Psoas muscle (tissue), 8 donors: ENCODE measurements at places on chromosomes 3 and 15. TPM values are rescaled to one million over a fixed set of nuclear protein-coding genes. Genes with fewer than 3 reads are reported as not detected.

- DNase-seq: no peak
Measured at GRCh38 chr15:59407946-59408345, 30.0 kb upstream of the FAM81A start.

DNA sequence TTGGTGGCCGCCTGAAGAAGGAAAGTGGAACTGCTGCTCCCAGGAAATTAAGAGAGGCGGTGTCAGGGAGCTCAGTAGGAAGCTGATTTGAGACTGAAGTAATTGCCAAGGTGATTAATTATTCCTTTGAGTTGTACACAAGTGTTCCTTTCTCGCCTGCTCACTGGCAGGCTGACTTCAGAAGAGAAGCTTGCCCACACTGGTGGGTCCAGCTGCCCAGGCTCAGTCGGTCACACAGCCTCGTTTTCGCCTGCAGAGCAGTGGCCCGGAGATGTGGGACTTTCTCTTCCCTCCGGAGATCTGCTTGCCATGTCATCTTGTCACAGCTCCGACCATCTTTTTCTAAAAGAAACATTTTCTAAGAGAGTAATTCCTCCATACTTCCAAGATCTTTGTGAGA, 478.0 kb downstream of the MCTP2 start:
- no peak for DNase-seq

DNA sequence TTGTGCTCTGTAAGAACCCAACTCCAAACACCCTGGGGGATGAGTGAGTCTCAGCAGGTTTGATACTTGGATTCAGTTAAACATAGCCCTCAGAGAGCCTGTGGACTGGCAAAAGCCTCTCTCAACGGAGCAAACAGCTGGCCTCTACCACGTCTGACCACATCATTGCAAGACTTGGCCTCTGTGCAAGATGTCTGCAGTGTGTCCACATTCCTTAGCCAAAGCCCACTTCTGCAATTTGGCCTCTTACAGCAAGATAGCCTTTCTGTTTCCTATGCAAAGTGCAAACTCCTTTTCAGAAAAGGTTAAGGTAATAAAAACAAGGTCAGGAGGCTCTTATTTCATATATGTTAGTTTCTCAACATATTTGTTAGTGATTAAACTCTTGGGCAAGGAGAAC, 27.9 kb downstream of the FBN1 start:
- DNase-seq: peak; percentile 46

DNA sequence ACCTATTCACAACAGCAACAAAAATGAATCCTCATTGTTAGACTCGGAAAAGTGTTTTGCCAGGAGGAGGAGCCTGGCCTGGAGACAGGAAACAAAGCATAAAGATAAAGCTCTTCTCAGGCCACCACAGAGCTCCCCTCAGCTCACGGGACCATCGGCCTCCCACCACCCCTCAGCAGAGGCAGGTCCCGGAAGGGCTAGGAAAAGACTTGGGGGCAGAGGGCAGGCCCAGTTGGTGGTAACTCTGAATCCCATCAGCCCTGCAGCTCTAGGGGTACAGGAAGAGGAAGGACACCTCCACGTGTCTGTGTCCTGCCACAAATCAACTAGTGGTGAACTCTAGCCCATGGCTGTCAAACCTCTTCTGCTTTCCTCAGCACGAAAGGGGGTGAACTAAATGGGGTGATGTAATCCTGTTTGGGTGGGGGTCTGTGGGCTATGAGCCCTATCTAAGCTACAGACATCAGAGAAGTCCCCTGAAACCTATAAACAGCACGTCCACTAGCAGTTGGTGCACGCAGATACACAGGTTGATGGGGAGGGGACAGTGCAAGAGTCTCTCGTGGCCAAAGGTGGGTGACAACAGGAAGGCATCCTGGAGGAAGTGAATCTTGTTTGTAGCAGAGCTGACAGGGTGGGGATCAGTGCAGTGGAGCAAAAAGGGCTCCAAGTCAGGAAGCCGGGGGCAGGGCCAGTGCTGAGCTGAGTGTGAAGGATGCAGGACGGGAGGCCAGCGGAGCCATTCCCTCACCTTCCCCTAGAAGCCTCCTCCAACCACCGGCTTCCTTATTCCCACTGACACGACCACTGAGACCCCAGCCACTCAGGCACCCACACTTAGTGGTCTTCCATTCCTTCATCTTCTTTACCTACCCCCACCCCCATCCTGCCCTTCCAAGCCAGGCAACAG, 111.1 kb upstream of the HACD2 start:
- DNase-seq: no peak

GRCh38 chr15:65638109-65638508, 16.4 kb downstream of the SLC24A1 start:
- no peak for DNase-seq

DNA sequence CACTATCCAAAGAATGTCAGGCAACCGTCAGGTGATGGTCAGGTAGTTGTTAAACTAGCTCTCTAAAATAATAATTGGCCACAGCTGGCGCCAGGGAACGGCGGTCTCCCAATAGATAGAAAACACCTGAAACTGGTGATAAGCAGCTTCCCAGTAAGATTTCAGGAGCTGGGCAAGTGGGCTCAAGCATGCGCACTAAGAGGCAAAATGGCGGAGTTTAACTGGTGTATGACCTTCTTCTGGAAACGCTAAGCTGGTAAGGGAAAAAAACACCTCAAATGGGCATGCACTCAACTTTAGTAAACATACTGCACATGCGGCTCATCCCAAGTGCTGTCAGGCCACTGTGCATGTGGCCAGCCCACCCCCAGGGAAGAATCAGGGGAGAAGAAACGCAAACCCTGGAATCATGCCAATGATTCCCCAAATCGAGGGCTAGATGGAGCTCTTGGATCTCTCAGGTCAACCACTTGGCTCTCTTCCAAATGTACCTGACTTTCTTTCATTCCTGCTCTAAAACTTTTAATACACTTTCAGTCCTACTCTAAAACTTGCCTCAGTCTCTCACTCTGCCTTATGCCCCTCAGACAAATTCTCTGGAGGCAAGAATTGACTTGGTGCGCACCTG, 195.0 kb downstream of the ZNF621 start:
- no peak for DNase-seq

DNA sequence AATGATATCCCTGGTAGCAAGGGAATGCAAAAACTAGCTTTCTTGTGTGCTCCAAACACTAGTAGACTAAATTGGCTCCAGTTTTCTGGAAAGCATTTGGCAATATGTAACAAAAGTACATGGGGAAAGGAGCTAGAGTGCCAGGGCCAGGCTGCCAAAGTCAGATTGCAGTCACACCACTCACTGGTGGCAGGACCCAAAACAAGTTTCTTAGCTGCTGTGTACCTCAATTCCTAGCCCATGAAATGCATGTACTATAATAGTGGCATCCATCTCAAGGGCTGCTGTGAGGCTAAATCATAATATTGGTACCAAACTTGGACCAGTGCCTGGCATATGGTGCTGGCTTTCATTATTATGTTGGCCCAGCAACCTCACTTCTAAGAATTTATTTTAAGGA, 49.3 kb downstream of the CLDN18 start:
- DNase-seq: no peak

GRCh38 chr3:185411133-185411532, 48.2 kb downstream of the MAP3K13 start:
- DNase-seq: no peak

GRCh38 chr15:89448825-89449224, 47.6 kb downstream of the RHCG start:
- no peak for DNase-seq

- no peak for DNase-seq
Measured at GRCh38 chr3:197392961-197393360, 94.5 kb upstream of the DLG1 start.

- no peak for DNase-seq
Measured at GRCh38 chr15:74642734-74643664, 27.4 kb downstream of the CLK3 start.

GRCh38 chr3:152703245-152703890, 131.6 kb upstream of the P2RY1 start:
- DNase-seq: no peak

DNA sequence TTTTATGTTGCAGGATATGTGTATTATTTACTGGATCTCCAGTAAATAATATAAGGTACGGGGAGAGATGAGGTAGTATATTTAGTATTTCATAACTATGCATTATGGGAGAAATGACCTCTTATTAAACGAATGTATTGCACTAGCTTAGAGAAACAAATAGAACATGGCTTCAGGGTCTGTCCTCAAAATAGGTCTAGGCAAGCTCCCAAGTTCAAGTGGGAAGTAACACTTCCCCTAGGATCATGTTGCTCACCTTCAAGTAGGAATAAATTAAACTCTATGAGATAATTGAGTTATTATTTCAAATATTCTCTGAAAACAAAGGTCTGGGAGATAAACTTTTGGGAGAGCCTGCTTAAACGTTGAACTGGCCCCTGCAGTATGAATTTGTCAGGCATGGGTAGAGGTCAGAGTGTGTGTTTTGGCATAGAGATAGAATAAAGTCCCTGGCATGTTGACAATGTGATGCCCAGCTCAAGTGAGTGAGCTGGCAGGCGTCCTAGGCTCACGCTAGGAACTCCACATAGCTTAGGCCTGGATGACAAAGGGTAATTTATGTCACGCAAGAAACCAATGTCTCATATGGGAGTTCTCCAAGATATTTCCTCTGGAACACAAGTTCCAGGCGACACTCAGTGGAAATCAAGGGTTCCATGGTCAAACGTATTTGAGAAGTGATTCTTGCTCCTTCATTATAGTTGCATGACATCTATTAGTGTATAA, 236.8 kb downstream of the CACNA2D3 start:
- DNase-seq: peak; percentile 84

DNA sequence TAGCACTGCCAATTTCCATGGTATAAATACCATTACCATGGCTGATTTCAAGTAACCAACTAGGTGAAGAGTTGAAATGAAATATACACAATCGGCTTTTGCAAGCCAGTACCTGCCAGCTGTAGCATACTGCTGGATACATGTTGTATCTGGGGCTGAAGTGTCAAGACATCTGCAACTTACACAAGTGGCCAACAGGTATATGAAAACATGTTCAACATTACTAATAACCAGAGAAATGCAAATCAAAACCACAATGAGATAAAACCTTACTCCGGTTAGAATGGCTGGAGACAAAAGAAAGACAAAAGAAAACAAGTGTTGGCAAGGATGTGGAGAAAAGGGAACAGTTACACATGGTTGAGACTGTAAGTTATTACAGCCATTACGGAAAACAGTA, 11.6 kb downstream of the ATOSA start:
- no peak for DNase-seq

- no peak for DNase-seq
Measured at GRCh38 chr3:114506591-114507300, 212.9 kb downstream of the TIGIT start.

DNA sequence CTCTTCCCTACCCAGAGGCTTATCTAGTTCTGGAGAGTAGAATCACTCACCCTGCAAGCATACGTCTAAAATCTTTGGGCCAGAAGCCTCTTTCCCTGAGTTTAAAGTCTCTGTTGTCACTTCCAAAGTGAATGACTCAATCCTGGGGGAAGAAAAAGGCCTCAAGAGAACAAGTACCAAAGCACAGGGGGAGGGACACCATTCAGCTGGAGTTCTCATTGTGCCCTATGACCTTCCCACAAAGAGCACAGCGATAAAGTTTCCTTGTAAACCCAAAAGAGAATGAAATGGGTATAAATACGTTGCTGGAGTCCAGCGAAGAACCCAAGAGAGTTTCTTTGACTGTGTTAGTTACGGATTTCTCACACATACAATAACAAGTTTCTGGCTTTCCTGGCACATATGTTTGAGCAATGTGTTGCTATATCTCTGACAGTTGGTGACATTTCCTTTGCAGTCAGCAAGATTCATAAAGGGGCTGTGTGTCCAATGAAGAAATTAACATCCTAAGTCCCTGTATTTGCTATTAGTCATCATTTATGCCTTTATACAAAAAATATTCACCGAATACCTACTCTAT, 107.3 kb upstream of the PTPRG start:
- no peak for DNase-seq

- DNase-seq: no peak
Measured at GRCh38 chr3:140180603-140181002, 245.6 kb downstream of the CLSTN2 start.

GRCh38 chr15:67818464-67818863, 6.8 kb upstream of the SKOR1 start:
- no peak for DNase-seq

- DNase-seq: no peak
Measured at GRCh38 chr3:110393941-110394340, 677.7 kb upstream of the NECTIN3 start.

- DNase-seq: no peak
Measured at GRCh38 chr3:185822221-185823000, 2.4 kb downstream of the IGF2BP2 start.

DNA sequence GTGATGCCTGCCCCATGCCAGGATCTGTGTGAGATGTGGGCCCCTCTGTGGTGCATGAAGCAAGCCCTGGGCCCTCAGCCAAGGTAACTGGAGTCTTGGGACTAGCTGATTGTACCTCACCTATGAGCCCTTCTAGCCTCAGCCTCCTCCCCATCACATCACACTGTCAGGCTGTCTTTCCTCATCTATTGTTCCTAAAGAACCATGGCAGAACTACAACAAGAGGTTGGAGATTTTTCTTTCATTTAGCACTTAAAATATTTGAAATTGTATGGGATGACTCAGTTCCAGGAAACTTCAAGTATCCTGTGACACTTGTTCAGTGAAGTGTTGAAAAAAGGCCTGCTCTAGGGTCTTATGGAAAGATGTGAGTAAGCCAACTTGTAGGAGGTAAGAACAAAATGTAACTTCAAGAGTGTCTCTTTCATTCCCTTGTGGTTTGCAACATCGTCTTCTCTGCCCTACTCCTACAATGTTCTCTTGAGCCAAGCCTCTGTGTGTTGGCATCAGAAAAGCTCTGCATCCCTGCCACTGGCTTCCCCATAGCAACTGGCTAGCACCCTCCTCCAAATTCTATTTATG, 58.7 kb upstream of the TIPARP start:
- DNase-seq: no peak

DNA sequence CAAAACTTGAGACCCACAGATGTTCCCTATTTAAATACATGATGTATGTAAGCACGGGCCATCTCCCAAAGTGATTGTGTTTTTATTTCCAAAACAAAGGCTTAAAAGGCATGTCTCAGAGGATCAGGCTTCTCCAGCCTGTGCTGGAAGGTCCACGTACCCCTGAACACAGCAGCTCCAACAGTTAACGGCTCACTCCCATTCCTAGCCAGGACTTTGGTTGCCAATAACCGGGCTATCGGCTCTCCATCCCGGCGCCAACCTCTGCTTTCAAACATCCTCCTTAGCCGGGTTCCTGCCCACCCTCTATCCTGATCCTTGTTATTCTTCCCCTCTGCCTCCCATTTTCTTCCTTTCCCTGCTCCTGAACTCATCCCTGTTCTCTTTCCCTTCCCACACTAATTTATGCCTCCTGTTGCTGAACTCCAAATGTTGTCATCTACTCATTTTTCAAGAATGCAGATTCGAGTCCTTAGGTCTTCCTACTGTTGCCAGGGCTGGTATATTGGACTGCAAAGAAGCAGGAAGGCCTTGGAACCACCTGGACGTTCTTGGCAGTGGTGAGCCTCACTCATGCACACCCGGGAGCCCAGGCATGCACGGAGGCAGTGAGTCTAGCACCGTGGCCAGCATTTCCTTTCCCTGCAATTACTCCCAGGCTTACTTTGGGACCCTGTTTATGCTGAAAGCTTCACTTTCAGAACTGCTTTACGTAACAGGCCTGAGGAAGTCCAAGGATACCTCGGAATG, 128.4 kb upstream of the RAD18 start:
- no peak for DNase-seq

- no peak for DNase-seq
Measured at GRCh38 chr3:195802261-195802701, 9.4 kb downstream of the MUC4 start.

The MNS1 gene
- 0.40 TPM for total RNA-seq

The FOXL2NB gene
- total RNA-seq: not detected

The GJD2 gene
- not detected for total RNA-seq

The MCTP2 gene
- total RNA-seq: 1.1 TPM

The SERINC4 gene
- total RNA-seq: 0.20 TPM

The TGFBR2 gene
- 36.0 TPM for total RNA-seq

The ALDH1L1 gene
- total RNA-seq: 121 TPM

The CFAP44 gene
- total RNA-seq: 0.89 TPM
